Suppressor macrophage treated with lipopolysaccharide for 4 hours (primary cell): ENCODE measurements at places on chromosomes 2 and 18.

DNA sequence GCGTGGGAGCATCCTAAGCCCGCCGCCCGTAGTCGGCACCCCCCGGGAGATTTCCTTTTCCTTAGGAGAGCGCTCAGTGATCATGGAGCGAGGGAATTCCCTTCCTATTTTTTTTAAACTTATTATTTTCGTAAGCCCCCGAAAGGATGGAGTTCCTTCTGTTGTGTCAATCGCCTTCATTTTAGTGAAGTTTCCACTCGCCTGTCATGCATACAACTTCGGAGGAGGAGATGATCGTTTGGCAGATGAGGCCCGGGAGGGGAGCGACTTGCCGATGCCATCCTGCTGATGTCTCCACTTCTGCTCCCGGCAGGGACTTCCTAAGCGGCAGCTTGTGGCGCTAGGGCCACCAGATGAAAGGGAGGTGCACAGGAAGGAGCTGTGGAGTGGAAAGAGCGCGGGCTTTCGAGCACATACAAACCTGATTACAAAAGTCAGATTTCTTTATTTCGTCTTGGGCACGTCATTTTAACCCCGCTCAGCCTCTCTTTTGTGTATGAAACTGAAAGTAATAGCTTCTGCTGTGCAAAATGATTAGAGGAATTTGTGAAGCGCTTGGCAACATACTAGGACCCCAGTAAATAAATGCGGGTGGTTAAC lies at the start of gene ADGRF3:
ADGRF3 (minus strand) TSS at position 336 of the 600 bp plus-strand sequence. CDS start 555 bp downstream, outside the sequence.
- peak; percentile 77 for DNase-seq

GRCh38 chr2:100235581-100235980 lies 86.7 kb downstream of the LONRF2 start:
- DNase-seq = no peak

DNA sequence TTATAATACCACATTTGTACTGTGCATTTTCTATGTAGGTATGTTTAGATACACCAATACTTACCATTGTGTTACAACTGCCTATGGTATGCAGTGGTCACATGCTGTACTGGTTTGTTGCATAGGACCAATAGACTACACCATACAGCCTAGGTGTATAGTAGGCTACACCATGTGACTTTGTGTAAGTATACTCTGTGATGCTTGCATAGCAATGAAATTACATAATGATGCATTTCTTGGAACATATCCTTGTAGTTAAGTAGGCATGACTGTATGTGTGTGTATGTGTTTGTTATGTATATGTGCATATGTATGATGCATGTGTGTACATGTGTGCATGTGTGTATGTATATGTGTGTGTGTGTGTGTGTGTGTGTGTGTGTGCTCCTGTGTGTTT lies 157.6 kb downstream of the TDRD15 start:
- no peak for DNase-seq

DNA sequence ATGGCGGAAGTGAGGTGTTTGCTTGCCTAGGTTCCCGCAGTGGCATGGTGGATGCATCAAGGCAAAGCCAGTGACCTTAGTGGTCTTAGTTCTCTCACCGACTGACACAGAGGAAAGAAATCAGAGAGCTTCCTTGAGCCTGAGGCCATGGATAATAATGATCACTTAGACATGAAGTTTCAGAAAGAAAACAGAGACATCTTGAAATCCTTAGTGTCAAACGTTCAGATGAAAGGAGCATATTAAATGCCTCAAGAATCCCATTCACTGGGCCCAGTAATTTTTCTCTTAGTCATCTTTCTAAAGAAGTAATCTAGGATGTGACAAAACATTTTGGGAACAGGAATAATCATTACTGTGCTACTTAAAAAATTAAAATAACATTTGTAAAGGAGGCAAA lies 35.2 kb downstream of the COPS8 start:
- DNase-seq = no peak

GRCh38 chr18:7848054-7848412 lies 280.9 kb downstream of the PTPRM start:
- DNase-seq = no peak

- no peak for DNase-seq
Measured at GRCh38 chr2:47321411-47322031, 81.4 kb upstream of the MSH2 start.

GRCh38 chr2:45237128-45237527 lies 227.9 kb upstream of the SIX2 start:
- no peak for DNase-seq

DNA sequence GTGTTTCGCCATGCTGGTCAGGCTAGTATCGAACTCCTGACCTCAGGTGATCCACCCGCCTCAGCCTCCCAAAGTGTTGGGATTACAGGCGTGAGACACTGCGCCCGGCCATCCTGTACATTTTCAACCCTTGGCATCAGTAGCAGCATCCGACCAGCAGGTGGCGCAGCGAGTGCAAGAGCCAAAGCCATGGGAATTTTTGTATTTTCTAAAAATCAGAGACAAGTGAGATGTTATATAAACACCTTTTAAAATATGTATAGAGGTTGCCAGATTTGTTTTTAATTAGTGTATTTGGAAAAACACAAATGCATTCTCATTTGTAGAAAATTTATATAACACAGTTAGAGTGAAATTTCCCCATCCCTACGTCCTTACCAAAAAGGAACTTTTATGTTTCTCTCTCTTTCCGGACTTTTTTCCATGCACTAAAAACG lies 36.8 kb downstream of the MOGAT1 start:
- peak; percentile 84 for DNase-seq

- DNase-seq = peak; percentile 97
Measured at GRCh38 chr18:12884406-12885323, 628 bp upstream of the PTPN2 start.

DNA sequence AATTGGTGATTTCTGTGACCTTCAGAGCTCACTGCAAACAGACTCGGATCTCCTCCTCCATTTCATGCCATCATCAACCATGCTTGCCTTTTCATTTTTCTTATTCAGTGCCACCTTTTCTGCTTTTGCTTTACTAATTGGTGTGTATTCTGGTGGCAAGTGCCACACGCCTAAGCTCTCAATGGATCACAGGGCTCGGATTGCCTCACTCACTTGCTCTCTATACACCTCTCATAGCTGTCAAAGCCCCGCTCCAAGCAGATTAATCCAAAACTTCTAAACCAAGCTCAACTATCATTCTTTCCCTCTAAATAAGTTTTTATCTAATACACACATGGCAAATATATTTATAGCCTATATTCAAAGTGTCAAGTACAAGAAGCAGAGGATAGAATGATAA lies 86.4 kb downstream of the PLEKHM3 start:
- DNase-seq = no peak

DNA sequence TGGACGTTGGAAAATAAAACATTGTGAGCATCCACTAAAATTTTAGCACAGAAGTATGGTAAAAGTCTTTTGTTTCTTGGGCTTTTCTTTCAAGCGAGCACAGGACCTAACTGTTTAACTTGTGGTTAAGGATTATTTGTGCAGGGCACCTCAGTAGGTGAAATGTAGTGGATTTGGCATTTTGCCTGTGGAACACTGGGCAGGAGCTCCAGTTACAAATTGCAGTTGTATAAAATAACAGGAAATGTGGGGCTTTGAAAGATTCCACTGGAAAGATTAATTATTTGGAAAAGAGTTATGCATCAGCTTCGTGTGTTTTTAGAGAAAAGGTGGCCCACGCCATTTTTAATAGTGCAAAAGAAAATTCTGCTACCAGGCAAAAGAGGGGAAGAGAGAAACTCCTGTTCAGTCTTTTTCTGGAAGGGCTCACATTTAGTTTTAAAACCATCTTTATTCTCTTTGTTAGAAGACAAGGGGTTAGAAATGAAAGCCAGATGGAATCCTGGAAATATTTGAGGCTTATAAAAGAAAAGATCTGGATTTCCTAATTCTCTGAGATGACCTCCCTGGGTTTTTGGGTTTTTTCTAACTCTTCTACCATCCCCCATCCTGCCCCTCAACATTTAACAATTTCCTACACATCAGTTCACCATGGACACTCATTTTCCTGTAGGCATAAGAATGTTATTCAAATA lies 144.3 kb upstream of the SERTAD2 start:
- no peak for DNase-seq

DNA sequence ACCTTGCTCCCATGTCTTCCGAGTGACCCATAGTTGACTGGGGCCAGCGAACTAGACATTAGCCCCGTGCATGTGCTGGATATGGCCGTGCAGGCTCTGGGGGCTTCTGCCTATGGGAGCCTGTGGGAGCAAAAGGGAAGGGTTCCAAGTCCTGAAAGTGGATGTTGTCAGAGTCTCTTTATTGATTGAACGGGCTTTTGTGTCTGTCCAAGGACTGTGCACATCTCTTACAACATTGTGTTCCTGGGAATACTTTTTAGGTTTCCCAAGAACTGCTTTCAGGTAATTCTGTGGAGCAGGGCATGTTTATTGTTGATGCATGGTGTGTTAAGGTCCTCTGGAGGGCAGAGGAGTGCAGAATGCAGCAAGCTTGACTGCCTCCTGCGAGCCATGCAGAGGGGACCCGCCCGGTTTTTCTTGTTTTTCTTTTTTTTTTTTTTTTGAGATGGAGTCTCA lies 5.0 kb downstream of the RNF144A start:
- DNase-seq = no peak

DNA sequence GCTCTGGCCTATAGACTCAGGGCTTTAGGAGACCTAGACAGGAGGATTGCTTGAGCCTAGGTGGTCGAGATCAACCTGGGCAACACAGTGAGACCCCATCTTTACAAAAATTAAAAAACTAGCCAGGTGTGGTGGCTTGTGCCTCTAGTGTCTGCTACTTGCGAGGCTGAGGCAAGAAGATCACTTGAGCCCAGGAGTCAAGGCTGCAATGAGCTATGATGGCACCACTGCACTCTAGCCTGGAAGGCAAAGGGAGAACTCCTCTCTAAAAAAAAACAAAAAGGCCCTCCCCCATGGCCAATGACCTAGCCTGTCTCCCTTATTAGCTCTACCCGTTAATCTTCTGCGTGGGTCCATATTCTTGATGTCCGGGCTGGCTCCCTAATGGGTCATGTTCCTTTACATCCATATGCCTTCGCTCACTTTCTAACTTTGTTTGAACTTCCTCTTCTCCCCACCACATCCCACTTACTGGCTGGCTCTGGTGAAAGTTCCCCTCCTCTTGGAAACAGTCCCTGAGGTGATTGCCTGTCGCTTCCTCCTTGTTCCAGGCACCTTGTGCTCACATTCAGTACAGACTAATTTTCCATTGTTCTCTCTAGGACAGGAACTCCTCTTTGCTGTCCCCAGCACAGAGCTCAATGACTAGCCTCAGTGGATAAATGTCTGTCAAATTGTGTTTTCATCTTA lies 103.0 kb downstream of the AFF3 start:
- DNase-seq = peak; percentile 47

GRCh38 chr2:112879491-112880041 lies 31.4 kb upstream of the IL37 start:
- DNase-seq = no peak

GRCh38 chr2:158716121-158716791 lies 78.9 kb upstream of the DAPL1 start:
- DNase-seq = peak; percentile 11

GRCh38 chr2:96873651-96874096 lies 3.8 kb upstream of the SEMA4C start:
- peak; percentile 86 for DNase-seq
